ENCODE measurements at places on chromosomes 5 and 9.

DNA sequence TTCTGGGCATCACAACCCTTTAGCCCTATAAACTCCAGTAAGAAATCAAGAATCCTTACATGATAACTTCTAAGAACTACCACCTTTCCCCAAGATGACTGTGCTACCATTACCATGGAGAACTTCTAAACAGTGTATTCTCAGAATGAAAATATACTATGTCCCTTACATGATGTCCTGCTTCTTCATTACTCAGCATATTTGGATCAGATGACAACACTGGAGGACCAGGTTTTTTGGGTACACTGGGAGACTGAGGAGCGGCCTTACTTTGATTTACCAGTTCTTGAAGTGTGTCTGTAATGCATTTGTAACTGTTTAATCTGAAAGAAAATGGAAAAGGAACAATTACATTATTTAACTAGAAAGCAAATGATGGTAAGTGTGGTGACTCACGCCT is 55.7 kb upstream of the CPLANE1 start:
- DNase-seq = no peak

- DNase-seq = no peak
Observed at GRCh38 chr5:2185646-2186471, 303.1 kb upstream of the IRX4 start.

GRCh38 chr5:39256477-39257235 is 37.3 kb upstream of the FYB1 start:
- DNase-seq = no peak

GRCh38 chr5:6788956-6789649 is 75.9 kb downstream of the TENT4A start:
- DNase-seq = no peak

DNA sequence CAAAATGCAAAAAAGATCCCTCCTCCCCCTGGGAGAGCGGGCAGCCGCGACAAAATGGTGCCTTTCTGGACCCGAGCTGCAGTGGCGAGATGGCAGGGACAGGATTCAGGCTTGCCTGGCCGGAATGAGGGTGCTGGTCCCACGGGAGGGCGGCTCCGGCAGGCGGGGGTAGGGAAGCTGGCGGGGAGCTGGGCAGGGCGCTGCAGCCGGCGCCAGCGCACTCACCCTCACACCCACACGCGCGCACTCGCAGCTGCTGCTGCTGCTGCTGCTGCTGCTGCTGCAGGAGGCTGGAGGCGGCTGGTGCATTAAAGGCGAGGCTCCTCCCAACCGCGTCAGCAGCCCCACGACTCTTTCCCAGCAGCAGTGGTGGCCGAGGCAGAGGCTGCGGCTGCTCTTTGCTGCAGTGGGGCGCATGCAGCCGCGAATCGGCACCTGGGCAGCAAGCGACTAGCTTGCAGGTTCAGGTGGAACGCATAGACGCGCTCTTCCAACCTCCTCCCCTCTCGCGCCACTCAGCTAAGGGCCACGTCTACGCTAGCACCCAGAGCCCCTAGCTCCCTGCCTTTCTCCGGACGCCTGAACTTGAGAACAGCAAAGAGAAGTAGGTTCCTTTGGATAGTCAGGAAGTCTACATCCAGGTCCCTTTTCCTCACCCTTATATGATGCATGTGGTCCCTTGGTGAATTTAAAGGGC is at the start of gene PPP2R2B:
Gene PPP2R2B, minus strand, starts transcription at position 282 of the 697 bp plus-strand sequence.
- DNase-seq = peak; percentile 89

- peak; percentile 58 for DNase-seq
Observed at GRCh38 chr9:14441976-14442651, 128.2 kb upstream of the NFIB start.

- DNase-seq = no peak
Observed at GRCh38 chr5:169870211-169870610, 110.1 kb downstream of the INSYN2B start.
